Stimulated activated CD8-positive, alpha-beta memory T cell treated with anti-CD3 and anti-CD28 coated beads, Interleukin-15, amount 100 ng/mL, for 4 hours (primary cell): ENCODE measurements at places on chromosomes 3 and 15.

GRCh38 chr3:171459942-171460724 is at the start of gene TNIK:
Gene TNIK (minus strand): TSS chr3:171460405. CDS start chr3:171460063, 342 bp downstream.
- DNase-seq: peak; percentile 97

GRCh38 chr3:6447166-6447801 is 413.6 kb upstream of the GRM7 start:
- no peak for DNase-seq

DNA sequence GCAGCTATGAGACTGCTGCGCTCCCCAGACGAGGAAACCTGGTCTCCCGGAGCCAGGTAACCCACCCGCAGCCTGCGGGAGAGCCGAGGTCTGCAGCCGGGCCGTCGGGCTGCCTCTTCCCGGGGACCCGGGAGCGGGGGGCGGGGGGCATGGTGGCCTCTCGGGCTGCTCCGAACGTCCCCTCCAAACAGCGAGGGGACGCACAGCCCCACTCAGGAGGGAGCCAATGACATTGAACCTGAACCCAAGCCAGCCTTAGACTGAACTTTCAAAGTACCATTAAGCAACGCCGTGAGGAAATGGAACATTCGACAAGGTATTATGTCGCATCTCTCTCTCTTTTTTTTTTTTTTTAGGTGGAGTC is 29.8 kb upstream of the ALDH1A3 start:
- no peak for DNase-seq

- no peak for DNase-seq
Observed at GRCh38 chr15:33298631-33299030, 12.1 kb upstream of the RYR3 start.

GRCh38 chr3:57275393-57275792 is 17.1 kb downstream of the ASB14 start:
- DNase-seq: no peak

- DNase-seq: no peak
Observed at GRCh38 chr3:108328821-108329486, 32.6 kb downstream of the HHLA2 start.

GRCh38 chr3:188171682-188172467 is 17.9 kb downstream of the LPP start:
- DNase-seq: no peak

GRCh38 chr3:173065543-173065981 is 75.5 kb downstream of the SPATA16 start:
- no peak for DNase-seq

GRCh38 chr3:94520364-94520763 is 457.5 kb downstream of the NSUN3 start:
- no peak for DNase-seq

DNA sequence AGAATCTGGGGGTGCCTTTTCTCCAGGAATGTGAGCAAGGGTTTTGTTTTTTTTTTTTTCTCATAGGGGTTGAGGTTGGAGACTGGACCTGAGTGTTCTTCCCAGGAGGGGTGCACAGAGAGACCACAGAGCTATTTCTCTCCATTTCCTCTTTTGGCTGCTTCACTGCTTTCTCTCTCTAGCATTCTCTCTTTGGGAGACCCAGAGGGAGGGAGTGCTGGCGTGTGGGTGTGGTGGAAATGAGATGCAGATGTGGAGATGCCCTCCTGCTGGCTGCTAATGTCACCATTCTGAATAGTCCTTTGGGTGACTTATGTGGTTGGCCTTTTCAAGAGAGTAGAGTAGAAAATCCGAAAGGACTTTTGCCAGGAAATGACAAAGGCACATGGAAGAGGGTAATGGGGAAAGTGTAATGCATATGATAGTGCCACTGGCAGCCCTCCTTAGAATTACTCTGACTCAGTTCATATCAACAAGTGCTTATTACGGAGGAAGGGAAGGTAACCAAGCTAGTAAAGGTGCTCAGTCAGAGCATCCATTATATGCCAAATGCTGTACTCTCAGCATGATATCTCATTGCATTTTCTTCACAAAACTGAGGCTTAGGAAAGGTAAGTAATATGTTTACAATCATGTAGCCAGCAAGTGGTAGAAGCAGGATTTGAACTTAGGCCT is 1.9 kb downstream of the SYN2 start:
- no peak for DNase-seq

GRCh38 chr3:176581589-176581988 is 615.7 kb downstream of the TBL1XR1 start:
- no peak for DNase-seq

- no peak for DNase-seq
Observed at GRCh38 chr15:41408234-41408641, 5.9 kb upstream of the NDUFAF1 start.

DNA sequence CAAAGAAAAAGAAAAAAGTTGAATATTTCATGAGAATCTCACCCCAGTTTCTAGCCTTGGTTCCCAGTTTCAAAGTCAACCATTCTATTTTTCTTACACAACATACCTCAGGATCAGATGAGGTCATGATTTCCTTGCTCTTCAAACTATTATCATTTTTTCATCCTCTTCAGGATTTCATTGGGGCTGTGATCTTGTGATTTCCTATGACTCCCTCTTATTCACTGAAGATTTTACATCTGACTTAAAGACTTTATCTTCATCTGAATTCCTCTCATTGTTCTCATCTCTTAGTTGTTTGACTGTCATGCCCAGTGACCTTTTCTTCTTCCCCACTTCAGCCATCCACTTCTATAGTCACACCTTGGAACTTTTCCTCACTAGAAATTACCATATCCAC is 3.1 kb upstream of the C3orf33 start:
- DNase-seq: no peak

GRCh38 chr3:21017115-21017852 is 733.7 kb downstream of the ZNF385D start:
- DNase-seq: no peak

GRCh38 chr3:84600703-84601225 is 358.0 kb upstream of the CADM2 start:
- DNase-seq: no peak

- no peak for DNase-seq
Observed at GRCh38 chr15:80177156-80177555, 24.4 kb downstream of the FAH start.

- DNase-seq: no peak
Observed at GRCh38 chr15:67161412-67161811, 93.0 kb downstream of the AAGAB start.

DNA sequence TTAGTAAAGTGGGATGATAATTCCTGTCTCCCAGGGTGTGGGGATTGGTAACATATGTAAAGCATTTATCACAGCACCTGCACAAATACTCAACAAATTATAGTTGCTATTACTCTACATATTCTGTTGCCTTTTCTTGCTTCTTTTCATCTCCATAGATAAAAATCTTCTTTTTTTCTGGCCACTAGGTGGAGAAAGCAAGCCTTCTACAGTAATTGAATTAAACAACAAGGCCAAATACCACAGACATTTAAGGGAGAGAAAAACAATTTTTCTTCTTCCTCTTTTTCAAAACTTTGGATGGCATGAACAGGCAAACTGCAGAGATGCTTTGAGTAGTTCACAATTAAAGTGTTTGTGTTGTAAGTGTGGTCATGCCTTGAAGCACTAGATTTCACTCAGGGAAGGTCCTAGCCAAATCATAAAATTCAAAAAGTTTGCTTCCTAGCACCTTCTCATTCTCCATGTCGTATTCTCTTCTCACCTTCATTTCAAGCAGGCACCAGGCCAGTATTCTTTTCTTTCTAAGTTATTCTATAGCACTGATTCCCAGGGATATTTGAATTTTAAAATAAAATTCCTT is 493.4 kb upstream of the TGFBR2 start:
- DNase-seq: no peak

DNA sequence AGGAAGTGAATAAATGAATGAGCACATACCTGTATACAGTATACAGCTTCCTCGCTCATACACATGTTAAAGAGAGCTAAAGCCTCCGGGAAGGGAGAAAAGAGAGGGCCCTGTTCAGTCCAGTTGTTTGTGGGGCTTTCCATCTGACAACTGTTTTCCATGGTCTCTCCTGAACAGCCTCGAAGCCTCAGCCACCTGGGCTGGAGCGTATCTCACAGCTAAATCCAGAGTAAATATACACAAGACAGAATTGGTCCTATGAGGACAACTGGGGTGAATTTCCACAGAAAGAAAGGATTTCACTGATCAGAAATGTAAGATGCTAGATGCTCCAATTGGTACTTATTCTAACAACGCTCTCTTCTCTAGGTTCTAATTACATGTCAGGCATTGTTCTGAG is 103.5 kb downstream of the LIPC start:
- DNase-seq: no peak

GRCh38 chr3:147418808-147419701 is 9.9 kb downstream of the ZIC1 start:
- DNase-seq: no peak

- no peak for DNase-seq
Observed at GRCh38 chr3:107598926-107599771, 76.4 kb downstream of the BBX start.

- no peak for DNase-seq
Observed at GRCh38 chr3:107578523-107578922, 55.8 kb downstream of the BBX start.

- no peak for DNase-seq
Observed at GRCh38 chr3:46672349-46672695, 21.2 kb downstream of the ALS2CL start.

- DNase-seq: no peak
Observed at GRCh38 chr15:48324949-48325348, 6.3 kb upstream of the DUT start.

- DNase-seq: no peak
Observed at GRCh38 chr3:56864090-56864489, 62.3 kb upstream of the ARHGEF3 start.
